ENCODE measurements at places on chromosomes 4 and X.

GRCh38 chr4:141133999-141134995 lies 1.0 kb upstream of the RNF150 start:
- no peak for DNase-seq

- DNase-seq, result no peak
Observed at GRCh38 chrX:68087526-68087925, 345.8 kb downstream of the OPHN1 start.

DNA sequence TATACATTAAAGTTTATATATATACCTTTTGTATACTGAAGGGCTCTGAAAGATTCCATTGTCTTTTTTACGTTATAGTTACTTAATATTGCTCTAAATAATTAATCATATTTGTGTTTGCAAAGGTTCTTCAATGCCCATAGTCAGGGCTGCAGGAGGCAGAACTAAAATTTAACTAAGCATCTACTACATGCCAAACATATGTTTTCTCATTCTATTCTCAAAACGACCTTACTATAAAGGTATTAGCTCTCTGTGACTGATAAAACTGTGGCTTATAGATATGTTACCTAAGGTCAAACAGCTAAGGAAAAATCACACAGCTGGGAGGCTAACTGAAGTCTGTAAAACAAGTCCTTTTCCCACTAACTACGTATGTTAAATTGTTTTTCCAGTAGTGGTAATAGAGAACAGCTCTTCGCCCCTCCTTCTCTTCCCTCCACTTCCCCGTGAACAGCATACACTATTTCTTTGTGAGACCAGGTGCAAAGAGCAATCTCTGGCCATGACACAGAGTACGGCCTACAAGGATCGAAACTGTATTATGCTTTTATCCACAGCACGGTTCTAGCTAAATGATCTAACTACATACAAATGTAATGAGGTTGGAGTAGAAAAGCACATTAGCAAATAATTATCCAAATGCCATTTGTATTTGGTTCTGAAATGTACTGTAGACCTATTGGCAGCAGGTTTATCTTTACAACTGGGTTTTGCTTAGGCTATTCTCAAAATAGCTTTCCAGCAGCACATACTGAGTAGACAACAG lies 1.7 kb downstream of the CNOT6L start:
- DNase-seq, result no peak

DNA sequence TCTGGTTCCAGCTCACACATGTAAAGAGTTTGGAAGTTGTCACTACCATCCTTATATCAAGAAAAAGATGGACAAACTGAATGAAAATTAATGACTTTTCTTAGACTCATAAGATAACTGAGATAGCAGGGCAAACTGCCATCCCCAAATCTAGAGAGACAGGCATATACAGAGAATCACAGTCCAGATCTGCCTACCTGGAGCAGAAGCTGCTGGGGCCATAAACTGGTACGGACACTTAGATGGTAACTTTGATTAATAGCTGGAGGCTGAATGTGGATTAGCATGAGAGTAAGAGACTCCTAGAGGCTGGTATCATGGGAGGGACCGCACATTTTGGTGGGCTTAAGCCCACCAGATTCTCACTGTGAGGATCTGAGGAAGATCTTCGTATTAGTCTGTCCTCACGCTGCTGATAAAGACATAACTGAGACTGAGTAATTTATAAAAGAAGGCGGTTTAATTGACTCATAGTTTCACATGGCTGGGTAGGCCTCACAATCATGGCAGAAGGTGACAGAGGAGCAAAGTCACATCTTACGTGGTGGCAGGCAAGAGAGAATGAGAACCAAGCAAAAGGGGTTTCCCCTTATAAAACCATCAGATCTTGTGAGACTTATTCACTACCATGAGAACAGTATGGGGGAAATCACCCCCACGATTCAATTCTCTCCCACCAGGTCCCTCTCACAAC lies 10.8 kb upstream of the POLA1 start:
- no peak for DNase-seq

GRCh38 chr4:6595897-6596537 lies 21.0 kb downstream of the MAN2B2 start:
- no peak for DNase-seq

DNA sequence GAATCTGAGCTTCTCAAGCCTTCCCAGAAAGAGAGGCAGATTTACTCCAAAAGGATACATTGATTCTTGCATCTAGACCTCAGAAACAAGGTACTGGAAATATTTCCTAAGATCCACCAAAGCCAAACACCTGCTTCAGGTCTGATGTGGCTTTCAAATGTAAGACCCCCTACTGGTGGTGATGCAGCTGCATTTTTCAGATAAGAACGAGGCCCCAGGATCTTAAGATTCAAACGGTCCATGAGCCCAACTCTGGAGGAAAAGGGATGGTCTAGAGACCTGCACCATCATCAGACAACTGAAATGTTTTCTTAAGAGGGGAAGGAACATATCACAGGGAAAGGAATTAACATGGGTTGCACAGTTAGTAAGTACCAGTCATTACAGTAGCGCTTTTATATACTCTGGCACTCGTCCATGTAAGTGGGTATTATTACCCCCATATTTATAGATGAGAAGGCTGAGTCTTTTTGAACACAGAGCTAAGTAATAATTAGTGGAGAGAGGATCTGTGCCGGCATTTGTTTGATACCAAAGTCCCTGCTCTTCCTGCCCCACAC lies 73.7 kb downstream of the LEF1 start:
- DNase-seq, result no peak

GRCh38 chrX:96715481-96715880 lies 30.8 kb downstream of the DIAPH2 start:
- DNase-seq, result no peak

DNA sequence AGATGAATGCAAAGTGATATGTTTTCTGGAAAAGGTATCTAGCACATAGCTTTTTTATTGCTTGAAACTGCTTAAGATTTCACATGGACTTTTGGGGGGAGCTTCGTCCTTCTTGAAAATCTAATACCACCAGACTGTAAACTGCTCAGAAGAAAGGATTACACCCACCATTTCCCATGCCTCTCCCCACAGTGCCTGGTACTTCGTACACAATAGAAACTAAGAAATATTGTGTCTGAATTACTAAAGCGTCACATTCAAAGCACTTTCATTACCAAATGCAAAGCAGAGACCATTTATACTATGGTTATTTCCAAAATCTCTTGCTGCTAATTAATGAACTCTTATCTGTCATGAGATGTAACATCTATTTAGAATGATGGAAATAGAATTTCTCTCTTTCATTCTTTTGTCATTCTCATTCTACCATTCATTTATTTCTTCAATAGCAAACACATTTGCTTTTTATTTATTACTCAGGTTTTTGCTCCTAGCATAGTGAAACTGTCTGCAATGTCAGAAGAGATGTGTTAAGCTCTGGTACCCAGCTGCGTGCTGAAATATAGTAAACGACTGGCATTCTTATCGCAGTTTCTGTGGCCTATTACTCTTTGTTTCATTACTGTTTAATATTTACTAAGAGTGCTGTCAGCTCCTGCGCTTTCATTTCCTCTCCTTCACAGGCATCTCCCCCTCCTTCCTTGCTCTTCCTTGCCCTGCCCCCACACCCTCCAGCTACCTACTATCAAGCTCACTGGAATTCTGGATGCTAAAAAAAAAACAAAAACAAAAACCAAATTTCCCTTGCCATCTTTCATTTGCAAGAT lies 51.4 kb upstream of the RAPGEF2 start:
- no peak for DNase-seq

DNA sequence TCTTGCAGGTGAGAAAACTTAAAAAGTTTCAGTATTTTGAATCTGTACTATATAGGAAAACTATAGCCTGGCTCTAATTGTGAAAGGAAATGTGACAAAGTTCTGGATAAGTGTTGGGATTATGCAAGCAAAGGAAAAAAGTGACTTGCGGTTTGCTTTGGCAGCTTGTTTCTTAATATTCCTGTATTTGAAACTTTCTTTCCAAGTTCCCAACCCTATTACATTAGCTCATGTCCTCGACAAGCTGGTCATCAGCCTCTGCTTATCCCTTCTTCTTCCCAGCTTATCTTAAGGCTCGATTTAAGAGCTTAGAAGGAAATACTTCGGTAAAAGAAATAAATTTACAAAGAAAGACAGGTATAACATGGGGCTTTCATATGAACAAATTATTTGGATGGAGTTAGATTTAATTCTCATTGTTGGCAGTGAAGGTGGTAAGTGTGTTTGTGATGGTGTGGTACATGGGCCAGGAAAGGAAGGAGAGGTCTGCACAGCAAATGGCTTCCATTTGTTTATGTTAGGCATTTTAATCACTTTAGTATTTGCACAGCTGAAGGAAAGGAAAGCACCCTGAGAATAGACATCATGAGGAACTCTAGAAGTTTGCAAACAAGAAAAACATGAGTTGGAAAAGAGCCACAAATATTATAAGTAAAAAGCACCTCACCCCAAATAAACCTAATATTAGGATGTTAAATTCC lies 5.1 kb upstream of the MYOZ2 start:
- DNase-seq, result no peak

GRCh38 chr4:26685250-26685649 lies 101.4 kb downstream of the TBC1D19 start:
- DNase-seq, result no peak

DNA sequence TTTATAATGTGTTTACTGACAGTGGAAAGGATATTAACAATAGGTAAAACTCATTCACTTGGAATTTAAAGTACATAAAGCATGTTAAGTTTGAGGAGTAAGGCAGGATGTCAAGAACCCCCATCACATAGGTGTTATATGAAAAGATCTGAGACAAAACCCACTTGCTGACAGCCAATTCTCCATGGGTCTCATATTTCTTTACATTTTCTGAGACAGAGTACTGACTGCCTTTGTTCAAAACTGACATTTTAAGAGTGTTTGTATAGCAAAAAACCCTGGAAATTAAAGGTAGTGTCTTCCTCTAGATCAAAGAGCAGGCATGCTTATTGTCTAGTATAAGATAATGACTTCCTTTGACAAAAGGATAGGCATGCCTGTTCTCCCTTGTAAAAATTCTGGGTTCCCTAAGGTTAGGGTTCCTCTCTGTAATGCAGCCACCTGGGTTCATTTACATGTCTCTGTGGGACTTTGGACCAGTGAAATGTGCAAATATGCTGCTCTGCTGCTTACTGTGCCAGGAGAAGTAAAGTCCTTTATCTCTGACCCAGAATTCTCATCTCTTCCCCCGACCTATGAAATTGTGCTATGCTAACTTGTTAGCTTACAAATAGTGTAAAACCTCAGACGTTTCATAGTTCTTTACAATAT lies 123.6 kb downstream of the PCDH18 start:
- no peak for DNase-seq

GRCh38 chr4:173506597-173507211 lies 23.3 kb downstream of the HAND2 start:
- DNase-seq, result no peak

DNA sequence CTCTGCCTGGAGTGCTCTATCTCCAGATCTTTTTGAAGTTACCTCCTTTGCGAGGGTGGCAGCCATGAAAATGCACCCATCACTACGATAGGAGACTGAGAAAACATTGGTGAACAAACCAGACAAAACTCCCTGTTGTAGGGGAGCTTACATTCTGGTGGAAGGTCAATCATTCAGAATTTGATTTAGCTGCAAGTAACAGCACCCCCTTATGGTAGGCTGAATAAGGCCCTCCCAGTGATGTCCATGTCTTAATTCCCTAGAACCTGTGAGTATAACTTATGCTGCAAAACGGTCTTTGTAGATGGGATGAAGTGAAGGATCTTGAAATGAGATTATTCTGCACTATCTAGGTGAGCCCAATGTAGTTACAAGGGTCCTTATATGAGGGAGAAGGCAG lies 5.6 kb upstream of the TEC start:
- DNase-seq, result no peak

DNA sequence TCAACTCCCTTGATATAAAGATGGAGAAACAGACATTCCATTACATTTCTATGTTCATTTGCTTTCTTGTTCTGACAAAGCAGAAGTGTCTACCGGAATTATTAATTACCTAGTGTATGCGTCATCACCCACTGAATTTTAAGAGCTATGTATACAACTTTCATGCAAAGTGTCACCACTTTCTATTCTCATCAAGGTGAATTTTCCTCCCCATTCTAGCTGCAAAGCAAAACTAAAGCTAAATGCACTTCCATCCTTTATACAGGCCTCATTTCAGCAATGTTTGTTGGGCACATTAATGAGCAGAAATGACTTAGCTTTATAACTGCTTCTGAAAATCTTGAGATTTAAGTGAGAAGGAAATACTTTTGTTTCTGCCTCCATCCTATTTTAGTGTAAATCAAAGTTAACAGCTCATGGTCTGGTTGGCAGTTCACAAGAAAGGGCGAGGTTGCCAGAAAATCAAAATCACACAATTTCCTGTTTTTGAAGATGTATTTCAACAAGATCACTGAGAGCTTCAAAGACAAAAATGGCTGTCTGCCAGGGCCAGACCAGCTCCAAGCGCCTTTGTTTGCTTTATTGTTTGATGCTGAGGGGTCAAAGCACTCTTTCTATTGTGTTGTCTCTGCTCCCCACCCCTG lies 7.2 kb upstream of the FAM9C start:
- DNase-seq, result no peak

- no peak for DNase-seq
Observed at GRCh38 chr4:52704133-52704532, 45.0 kb upstream of the USP46 start.

- no peak for DNase-seq
Observed at GRCh38 chrX:151973851-151974335, 583 bp downstream of the GABRE start.
